ENCODE measurements at places on chromosomes 6 and 20.

- DNase-seq, result peak; percentile 86
Measured at GRCh38 chr20:24948939-24949679, at the start of gene CST7. Gene CST7 (plus strand): TSS chr20:24949269. CDS start chr20:24949506, 237 bp downstream.

DNA sequence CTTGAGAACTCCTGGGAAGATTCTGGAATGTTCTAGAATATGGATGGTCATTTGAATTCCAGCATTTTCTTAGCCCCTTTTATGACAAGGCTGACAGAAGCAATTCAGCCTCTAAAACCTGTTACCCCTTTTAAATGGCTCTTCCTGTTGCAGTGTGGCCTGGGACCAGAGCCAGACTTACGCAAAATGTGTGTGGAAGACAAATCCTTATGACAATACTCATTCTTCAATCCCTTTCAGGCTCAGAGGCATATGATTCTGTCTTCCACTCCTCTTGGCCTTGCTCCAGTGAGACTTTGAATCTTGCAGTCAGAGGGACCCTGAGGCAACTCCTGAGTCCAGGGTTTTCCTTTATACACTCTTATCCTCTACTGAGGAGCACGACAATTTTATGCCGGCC is 287.0 kb downstream of the CLIC5 start:
- DNase-seq, result no peak

- no peak for DNase-seq
Measured at GRCh38 chr6:131549811-131550210, 23.2 kb upstream of the ARG1 start.

GRCh38 chr20:52896348-52896747 is 75.8 kb upstream of the TSHZ2 start:
- DNase-seq, result no peak

GRCh38 chr20:24698706-24699206 is 229.3 kb downstream of the SYNDIG1 start:
- no peak for DNase-seq

- DNase-seq, result peak; percentile 10
Measured at GRCh38 chr6:132763269-132763668, 5.6 kb upstream of the VNN2 start.

DNA sequence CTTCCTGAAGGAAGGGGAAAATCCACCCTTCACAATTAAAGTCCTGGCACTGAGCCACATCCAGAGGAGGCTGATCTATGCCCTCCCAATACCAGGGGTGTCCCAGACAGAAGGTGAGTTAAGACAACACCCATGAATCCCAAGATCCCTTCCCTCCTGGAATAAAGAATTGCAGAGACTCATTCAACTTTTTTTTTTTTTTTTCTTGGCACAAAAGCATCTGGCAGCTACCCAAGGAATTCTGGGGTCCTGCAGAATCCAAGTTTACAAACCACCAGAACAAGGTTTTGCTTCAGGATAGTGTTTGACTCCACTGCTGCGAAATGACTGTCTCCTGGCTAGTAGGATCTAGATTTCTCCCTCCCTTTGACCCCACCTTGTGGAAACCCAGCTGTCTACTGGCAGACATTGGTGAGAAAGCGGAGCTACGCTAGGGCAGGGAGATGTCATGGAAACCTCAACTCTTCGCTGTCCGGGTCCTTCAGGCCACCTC is 37.4 kb downstream of the JAG1 start:
- no peak for DNase-seq

GRCh38 chr6:110338820-110339470 is 19.2 kb downstream of the METTL24 start:
- DNase-seq, result no peak

DNA sequence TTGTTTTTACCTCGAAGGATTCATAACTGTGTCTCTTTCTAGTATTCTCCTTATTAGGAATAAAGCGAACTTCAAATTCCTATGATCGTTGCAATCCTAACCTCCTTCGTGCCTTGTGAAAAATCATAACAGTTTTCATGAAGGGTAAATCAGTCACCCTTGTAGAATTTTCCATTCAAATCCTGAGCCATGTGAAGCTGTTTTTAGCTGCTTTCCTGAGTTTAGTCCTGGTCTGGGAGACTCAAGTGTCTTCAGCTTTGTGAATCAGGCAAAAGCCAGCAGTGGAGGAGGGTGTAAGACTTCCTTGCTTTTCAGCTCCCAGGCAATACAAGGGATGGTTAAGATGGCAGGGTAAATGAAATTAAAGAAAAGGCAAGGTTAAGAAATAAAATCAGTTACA is 24.3 kb downstream of the GCNT2 start:
- DNase-seq, result no peak

DNA sequence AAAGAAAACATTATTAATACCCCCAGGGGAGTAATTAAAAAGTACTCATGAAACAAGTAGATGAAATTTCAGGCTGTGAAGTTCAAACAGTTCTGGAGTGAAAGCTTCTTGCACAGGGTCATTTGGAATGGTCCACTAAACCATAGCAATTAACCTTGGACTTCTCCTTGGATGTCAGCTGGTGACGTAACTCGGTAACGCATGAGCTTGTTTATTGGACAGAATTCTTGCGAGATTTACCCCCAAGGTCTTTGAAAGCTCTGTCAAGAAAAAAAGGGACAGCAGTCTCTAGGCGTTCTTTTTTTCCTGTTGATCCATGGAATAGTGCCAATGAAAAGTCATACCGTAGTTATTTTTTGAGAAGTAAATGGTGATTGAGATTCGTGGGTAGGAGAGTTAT is 2.2 kb downstream of the CD83 start:
- no peak for DNase-seq

DNA sequence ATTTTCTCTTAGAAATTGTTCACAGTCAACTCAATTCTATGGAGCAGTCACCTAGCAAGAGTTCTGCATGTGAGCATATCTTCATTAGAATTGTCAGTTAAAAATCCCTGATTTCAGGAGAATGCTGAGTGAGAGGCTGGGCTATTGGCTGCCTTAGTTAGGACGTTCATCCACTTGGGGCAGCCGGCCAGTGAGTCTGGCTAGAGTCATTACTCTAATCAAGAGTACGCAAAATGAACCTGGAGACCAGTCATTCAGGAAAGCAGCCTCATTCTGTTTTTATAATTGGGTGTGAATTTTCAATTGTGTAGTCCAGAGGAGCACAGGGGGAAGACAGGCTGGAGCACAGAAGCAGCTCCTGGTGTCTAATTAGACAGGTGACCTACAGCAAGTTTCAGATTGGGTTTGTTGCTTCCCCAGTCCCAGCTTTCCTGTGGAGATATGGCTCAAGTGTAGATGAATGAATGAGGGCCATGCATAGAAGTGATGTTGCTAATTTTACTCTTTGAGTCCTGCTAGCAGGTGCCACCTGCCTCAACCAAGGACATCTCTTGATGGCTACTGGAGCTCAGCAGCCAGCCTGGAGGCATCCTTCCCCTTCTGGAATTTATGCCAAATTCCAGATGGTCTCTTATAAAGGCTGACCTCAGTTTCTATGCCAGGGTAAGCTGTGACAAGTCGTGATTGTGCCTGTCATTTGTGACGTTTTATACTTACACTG is 265.7 kb downstream of the NKAIN2 start:
- no peak for DNase-seq

- no peak for DNase-seq
Measured at GRCh38 chr6:122751326-122751725, 28.2 kb upstream of the FABP7 start.

DNA sequence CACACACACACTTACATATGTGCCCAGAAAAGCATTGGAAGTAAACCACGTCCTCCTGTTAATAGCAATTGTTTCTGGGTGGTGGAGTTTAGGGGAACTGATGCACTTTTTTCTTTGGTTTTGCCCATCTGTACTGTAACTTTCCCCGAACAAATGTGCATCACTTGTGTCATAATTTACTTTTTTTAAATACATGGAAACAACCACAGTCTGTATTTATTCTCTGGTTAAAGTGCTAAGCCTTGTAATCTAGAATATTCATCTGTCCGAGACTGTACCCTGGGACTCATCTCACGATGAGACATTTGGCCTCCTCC is 61.5 kb upstream of the CD93 start:
- DNase-seq, result no peak

DNA sequence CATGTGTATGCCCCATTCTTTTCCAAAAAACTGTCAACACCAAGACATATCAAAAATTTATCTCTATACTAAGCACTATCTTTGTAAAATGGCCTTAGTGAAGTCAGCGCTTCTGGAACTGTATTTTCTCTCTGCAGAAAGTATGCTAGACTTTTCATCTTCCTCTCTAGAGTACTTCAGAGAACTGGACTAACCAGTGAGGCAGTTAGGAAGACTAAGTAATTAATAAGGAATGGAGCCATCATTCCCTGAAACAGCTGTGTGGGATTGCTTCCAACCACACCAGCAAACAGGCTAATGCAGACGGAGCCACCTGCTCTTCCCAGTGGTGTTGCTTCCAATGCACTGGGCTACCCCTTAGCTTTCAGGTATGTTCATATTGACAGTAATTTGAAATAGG is 169.1 kb upstream of the FUT9 start:
- DNase-seq, result no peak

DNA sequence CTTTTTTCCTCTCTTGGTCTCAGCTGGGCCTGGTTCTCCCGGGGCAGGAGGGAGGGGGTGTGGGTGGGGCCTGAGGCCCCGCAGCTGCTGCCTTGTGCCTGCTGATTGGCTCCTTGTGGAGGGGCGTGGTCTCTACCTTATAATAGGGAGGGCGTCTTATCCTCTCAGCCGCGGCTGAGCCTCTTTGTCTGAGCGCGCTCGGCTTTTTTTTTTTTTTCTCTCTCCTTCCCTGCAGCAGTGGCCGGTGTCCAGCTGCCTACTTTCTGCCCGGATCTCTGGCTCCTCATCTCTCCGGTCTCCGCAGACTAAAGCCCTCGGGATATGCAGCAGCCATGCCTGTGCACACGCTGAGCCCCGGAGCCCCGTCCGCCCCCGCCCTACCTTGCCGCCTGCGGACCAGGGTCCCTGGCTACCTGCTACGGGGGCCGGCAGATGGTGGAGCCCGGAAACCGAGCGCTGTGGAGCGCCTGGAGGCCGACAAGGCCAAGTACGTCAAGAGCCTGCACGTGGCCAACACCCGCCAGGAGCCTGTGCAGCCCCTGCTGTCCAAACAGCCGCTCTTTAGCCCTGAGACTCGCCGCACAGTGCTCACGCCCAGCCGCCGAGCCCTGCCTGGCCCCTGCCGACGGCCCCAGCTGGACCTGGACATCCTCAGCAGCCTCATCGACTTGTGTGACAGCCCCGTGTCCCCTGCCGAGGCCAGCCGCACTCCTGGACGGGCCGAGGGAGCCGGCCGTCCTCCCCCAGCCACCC is 11.1 kb downstream of the FAM110A start:
- DNase-seq, result peak; percentile 82

DNA sequence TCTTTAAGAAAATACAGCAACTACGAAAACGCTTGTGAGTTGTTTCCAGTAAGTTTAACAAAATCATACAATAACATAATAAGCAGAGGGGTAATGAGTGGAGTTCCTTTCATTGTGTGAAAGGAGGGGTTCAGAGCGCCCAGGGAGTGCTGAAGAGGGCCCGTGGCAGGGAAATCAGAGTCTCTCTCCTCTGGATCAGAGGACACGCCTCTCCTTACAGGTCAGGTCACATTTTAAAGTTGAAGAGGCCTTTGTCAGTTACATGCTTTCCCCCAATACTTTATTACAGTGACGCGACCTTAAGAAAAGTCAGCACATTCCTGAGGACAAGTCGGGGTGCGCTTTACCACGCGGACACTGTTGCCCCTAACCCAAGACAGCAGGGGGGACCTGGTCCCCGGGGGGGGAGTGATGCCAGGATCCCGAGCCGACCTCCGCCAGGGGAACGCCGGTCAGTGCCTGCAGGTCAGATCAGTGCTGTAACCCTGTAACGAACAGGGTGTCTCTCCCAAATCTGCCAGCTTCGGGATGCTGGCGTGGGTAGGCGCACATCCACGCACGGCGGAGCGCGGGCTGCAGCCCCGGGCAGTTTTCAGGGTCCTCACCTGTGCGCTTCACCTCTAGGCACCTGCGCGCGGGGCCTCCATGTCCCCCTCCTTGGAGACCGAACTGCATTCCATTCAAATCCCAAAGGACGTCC is 848 bp downstream of the DACT2 start:
- DNase-seq, result no peak

GRCh38 chr6:38396209-38396608 is 243.5 kb downstream of the BTBD9 start:
- no peak for DNase-seq

GRCh38 chr6:47428288-47428687 is 49.3 kb upstream of the CD2AP start:
- DNase-seq, result no peak

GRCh38 chr6:28565823-28566526 is 40.3 kb downstream of the GPX5 start:
- DNase-seq, result no peak

DNA sequence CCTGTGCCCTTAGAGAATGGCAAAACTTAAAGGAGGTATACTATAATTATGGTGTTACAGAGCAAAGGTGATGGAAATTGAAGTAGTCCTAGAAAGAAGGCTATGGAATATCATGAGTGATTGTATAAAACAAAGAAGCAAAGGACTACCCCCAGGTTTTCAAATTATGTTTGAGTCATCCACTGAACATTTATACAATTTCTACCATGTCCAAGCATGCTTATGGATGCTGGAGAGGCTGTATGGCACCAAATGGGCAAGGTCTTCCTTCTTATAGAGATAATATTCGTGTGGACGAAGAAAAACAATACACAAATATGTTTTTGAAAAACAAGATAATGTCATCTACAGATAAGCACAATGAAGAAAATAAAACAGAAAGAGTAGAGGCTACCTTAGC is 177.5 kb downstream of the KHDC1L start:
- no peak for DNase-seq

DNA sequence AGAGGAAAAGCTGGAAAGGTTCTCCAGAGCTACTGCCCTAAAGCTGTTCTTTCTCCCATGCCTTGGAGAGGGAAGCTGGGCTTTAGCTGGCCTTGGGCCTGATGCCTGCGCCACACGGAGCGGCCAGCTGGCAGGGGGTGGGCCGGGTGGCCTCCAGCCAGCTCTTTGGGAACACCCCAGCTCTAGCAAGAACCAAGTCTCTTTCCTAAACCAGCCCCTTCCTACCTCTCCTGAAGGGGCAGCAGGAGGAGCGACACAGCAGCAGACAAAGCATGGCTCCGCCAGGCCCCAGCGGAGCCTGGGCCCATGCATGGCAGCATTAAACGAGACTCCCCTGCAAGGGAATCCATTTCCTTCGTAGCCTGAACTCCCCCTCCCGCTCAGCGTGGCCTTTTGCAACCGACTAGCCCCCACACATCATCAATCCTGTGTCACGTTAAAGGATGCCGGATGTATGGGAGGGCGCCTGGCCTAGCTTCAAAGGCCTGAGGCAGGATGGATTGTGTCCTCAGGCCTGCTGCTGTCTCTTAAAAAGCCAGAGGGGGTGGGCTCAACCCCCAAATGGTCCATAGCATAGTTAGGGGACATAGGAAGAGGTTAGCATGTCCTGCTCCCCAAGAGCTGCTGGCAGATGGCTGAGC is 14.0 kb downstream of the MRPS18A start:
- DNase-seq, result no peak

DNA sequence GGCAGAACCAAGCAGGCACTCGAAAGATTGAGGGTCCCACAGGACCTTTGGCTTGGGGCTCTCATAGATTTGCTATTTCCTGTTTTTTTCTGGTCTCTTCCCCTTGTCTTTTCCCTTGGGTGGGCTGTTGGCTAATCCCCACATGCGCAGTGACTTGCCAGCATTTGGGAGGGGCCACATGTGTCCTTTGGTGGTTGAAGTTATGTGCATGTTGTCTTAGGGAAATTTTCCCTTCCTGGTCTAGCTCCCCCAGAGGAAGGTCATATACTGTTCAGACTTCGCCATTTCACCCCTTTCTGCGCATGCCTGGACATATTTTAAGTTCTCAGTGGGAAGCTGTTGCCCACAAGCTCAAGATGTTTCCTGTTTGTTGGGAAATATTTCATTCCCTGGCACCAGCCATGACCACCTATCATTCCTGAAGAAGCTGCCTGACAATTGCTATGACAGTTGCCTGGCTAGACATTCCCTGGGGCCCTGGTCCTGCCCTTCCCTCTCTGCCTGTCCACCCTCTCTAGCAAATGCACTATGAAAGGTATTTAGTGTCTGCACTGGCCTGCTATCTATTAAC is 156.2 kb upstream of the THBS2 start:
- no peak for DNase-seq
